OCI-M1 (cell line): ENCODE measurements at places on chromosomes 7 and 10.
A peak's percentile ranks its signal among the peaks of the same experiment; 100 is the strongest.

GRCh38 chr7:401495-401894 lies 111.5 kb downstream of the FOXL3 start:
- no peak for DNase-seq

- DNase-seq, result peak; percentile 90
Observed at GRCh38 chr10:21078410-21079329, 181.6 kb upstream of the NEBL start.

DNA sequence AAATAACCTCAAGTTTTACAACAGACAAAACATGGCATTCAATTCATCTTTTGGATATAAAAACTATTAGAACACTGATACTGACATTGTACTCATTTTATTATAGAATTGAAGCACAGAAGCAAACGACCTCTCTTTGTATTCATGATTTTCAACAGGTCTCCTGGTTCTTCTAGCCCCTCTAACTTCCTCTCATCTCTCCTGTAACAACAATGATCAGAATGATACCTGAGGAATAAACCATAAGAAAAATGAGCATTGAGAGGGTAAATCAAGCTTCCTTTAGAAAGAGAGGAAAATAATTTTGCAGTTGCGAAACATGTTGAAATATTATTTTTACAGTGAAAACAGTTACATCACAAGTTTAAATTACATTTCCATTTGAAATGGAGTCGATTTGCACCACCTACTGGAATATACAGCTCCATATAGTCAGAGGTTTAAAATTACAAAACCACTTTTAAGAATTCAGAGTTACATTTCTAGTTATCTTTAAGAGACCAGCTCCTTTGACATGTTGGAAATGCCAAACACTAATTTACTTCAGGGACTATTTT lies 17.5 kb upstream of the TEX36 start:
- peak; percentile 64 for DNase-seq

- no peak for DNase-seq
Observed at GRCh38 chr10:103382769-103383168, 13.5 kb downstream of the ATP5MK start.

DNA sequence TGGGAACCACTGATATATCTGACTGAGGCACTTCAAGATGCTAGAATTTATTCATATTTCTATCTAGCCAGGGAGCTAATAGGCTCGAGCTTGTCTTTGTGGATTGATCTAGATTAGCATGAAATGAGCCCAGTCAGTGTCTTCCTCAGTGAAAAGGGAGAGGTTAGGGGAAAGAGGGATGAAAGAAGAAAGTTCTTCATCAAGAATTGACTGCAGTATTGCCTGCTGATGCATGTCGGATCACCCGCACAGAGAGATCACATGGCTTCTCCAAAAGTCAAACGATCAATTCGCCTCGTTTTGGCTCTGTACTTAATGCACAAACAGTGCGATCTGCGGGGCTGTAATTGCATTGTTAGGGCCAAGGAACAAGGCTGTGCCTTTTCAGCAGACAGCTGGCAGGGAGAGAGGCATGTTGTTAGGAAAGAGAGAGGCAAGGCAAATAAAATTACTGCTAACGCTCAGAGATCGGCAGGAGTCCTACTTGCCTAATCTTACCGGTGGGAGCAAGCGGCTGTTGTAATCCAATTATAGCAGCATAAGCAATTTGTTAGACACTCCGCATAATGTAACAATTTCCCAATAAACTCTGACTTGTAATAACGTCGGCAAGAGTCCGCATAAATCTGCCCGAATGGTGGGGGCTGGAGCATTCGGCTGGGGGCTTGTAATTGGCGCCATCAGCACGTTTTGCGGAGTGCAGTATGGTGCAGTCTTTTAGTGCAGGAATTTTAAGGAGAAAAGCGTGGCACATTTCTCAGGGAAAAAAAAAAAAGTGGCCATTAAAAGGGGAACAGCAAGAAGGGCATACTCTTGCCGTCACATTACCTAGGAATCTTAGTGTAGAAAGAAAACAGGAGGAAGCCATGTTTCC lies 102.1 kb downstream of the POLL start:
- no peak for DNase-seq

DNA sequence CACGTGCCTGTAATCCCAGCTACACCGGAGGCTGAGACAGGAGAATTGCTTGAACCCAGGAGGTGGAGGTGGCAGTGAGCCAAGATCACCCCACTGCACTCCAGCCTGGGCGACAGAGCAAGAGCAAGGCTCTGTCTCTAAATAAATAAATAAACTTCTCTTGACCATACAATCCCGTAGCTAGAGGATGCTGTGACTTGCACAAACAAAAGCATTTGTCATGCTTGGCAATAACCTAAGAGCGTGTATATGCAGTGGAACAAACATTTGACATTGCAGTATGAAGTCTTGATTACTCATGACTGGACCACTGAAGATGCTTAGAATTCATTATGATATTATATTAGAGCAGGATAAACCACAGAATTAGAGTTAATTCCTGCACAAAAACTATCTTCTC lies 1.4 kb upstream of the C7orf57 start:
- no peak for DNase-seq

- no peak for DNase-seq
Observed at GRCh38 chr10:5470062-5470751, 29.2 kb downstream of the CALML5 start.

- no peak for DNase-seq
Observed at GRCh38 chr10:106672517-106673175, 491.9 kb downstream of the SORCS1 start.

DNA sequence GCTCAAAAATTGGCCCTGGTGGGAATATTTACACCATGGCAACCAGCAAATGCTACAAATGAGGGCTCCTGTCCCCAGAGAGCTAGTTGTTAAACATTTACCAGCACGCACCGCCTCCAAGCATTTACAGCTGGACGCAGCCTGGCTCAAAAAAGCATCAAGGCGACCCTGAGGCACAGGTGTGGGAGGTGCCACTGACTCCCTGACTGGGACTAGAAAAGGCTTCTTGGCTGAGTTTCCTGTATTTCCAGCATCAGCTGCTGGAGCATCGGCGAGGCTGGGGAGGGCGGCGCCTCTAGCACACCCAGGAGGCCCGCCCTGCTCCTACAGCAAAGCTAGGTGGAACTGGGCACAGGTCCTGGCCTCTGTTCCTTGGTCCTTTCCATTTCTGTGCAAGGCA lies 43.5 kb upstream of the ZRANB1 start:
- no peak for DNase-seq

GRCh38 chr10:121449482-121449924 lies 148.7 kb downstream of the FGFR2 start:
- no peak for DNase-seq

GRCh38 chr7:140360697-140361229 lies 37.6 kb downstream of the SLC37A3 start:
- peak; percentile 29 for DNase-seq

GRCh38 chr10:3654496-3654895 lies 130.5 kb downstream of the KLF6 start:
- no peak for DNase-seq

DNA sequence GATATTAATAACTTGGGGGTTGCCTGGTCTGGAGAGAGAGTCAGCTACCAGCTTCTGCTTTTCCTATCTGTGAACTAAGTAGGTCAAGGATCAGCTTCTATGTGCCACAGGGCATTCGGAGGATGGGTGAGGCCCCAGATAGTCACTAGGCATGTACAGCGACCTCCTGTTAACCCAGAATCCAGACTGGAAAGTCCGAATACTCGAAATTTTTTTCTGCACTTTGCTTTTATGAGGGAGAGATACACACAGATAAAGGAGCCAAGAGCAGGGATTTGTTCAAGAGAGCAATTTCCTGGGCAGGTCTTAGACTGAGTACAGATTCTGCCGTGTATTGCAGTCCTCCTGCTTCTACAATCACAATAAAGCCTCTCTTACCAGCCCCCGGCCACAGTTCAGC lies 54.2 kb downstream of the EMX2 start:
- DNase-seq, result no peak

DNA sequence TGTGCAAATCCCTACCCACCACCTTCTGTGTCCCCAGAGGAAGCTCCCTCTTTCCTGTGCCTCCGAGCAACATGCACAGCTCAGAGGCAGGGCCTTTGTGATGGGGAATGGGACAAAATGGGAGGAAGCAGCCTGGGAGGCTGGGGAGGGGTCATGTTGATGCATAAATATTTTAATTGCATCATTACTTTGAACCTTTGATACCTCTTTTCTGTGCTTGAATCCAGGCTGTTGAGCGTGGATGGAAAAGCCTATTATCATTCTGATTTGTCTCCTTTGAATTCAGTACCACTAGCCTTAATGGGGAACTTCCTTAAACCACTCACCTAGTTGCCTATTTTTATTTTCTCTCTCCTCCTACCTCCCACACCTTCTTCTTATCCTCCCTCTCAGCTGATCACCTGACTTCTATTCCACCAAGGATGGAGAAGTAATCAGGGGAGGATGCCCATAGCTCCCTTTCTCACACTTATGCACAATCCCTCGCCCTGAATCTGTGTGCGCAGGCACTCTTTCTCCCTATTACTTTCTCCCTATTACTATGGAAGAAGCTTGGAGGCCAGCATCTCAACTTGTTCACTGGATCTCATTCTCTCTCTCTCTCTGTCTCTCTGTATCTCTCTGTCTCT lies 78.5 kb downstream of the SEC61G start:
- no peak for DNase-seq

DNA sequence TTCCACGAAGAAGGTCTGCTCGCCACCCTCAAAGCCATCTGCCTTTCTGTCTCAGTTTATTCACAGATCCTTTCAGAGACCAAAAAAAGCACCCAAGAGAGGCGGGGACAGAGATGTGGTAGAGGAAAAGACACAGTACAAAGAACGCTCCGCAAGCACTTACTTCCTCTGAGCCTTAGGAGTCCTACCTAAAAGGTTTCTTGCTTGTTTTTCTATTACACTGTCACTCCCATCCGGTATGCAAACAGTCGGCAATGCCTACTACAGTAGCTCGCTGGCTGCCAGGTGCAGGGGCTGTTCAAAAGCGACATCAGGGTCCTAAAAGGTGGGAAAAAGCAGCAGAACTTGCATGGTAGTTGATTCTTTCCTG lies 816 bp downstream of the TECPR1 start:
- DNase-seq, result peak; percentile 55

- no peak for DNase-seq
Observed at GRCh38 chr7:141128506-141128905, 54.6 kb downstream of the TMEM178B start.

GRCh38 chr10:1567152-1567551 lies 170.2 kb downstream of the ADARB2 start:
- no peak for DNase-seq

GRCh38 chr7:55400191-55400590 lies 35.1 kb downstream of the LANCL2 start:
- DNase-seq, result no peak

GRCh38 chr7:98619450-98620321 lies 2.6 kb downstream of the NPTX2 start:
- DNase-seq, result no peak

DNA sequence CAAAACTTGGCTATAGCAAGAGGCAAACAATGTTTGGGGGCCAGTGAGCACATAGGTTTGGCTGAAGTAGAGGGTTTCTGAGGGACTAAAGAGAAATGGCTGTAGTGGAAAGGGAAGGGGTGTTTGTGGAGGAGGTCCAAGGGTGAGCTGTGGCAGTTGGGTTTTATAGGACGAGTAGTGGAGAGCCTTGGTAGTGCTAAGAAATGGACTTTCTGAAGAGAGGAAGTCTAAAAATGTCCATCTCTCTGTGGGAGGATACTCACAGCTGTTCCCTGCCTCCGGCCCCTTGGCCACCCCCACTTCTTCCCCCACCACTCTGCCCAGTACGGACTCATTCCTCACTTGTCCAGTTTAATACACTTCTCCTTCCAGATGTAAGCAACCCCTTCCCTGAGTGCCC lies 64.3 kb downstream of the ZNF22 start:
- peak; percentile 26 for DNase-seq

DNA sequence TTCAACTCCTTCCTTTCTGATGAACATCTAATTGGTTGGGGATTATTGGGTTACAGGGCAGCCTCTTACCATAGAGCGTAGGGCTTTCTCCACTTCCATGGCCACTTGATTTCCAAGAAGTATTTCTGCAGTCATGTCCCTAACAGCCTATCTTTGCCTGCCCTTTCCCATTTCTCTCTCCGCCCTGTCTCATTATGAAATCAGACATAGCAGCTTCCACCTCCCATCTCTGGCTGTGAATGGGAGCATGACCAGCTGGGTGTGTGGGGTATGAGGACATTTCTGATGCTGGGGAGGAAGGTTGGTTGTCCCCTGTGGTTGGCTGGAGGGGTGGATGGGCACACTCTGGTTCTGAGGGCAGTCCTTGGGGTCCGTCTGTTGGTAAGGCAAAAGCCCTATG lies 41.2 kb downstream of the ADCYAP1R1 start:
- DNase-seq, result no peak

DNA sequence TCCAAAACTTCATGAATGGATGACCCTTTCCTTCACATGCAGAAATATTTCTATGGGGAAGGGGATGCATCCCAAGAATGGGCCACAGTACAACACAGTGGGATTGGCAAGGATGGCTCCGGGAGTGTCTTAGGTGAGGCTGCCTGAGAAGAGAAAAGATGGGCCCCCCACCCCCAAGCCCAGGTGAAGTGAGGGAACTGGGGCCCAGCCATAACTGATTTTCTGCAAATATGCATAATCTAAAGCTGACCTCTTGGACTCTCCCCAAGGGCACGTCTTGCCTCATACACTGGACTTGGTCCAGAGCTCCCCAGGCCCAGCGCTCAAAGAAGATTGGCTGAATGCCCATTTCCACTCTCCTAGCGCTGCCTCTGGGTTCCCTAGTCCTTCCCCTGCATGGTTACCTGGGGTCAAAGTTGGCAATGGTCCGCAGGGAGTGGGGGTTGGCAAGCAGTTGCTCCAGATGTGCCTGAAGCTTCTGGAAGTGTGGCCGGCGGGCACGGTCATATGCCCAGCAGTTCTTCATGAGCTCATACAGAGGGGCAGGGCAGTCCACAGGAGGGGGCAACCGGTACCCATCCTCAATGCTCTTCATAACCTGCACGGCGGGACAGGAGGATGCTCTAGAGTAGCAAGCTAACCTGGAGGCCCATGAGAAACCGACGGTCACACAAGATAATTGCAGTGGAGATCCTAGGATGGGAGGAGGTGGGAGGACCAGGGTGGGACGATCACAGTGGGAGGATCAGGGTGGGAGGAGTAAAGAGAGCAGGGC lies 12.3 kb downstream of the ZYX start:
- DNase-seq, result no peak

- no peak for DNase-seq
Observed at GRCh38 chr7:151462306-151462779, 22.4 kb upstream of the CRYGN start.

DNA sequence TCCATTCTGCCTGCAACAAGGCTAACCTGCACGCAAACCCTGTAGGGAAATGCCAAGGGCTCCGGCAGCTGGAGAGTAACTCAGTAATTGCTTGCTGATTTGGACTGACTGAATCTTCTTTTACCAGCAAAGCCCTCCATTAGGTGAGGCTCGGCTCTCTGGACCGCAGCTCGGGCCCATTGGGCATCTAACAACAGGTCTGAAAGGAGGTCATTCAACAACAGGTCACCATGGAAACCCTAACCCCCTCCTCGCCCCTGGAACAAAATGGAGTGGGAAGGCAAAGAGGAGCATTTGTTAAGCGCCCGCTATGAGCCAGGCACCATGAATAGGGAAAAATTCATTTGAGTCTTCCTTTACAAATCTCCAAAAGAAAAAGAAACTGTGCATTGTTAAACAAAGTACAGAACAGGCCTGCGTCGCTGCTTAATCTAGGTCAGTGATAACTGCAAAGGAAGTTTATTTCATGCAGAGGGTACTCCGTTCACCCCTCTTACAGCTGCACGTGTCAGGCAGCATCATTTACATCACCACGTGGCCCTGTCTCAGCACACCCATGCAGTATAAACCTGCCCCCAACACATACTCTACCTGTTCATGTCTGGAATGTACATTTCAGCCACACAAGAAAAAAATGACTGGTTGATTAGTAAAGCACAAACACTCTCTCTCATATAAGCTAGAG lies 248.8 kb upstream of the NEBL start:
- no peak for DNase-seq
